CD4-positive, alpha-beta memory T cell (primary cell): ENCODE measurements at places on chromosomes 2 and 18. TPM values are rescaled to one million over a fixed set of nuclear protein-coding genes. Genes with fewer than 3 reads are reported as not detected.

ALPP gene
- total RNA-seq = not detected

GCKR gene
- not detected for total RNA-seq

DNA sequence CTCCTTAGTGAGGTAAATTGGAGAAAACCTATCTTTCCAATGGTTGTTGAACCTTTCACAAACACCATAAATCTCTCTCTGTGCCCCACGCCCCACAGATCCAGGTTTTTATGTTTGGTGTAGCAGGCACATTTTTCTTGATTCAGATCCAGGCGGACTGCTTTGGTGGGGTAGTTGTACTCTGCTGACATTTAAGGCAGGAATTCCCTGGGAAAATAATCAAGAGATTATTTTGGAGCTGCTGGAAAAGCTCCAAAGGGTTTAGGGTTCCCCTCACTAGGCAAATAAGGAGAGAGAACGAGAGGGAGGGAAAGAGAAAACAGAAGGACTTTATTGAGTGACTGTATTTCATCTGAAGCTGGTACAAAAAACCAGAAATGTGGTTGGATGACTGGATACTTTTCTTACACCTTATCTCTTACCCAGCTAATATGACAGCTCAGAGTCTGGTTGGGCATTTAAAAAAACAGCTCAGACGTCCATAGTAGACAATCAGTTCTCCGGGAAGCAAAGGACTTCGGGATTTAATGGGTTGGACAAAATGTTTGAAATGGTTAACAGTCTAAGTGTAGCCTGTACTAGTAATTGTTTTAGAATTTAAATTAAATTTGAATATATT is 3.6 kb upstream of the AQP4 start:
- H3K4me3 ChIP-seq = no peak overlapping the region
- DNase-seq = no peak
- no peak overlapping the region for H3K27ac ChIP-seq
- no peaks in the 10 kb centered on the region for H3K36me3 ChIP-seq
- H3K27me3 ChIP-seq = no peaks in the 10 kb centered on the region

DNA sequence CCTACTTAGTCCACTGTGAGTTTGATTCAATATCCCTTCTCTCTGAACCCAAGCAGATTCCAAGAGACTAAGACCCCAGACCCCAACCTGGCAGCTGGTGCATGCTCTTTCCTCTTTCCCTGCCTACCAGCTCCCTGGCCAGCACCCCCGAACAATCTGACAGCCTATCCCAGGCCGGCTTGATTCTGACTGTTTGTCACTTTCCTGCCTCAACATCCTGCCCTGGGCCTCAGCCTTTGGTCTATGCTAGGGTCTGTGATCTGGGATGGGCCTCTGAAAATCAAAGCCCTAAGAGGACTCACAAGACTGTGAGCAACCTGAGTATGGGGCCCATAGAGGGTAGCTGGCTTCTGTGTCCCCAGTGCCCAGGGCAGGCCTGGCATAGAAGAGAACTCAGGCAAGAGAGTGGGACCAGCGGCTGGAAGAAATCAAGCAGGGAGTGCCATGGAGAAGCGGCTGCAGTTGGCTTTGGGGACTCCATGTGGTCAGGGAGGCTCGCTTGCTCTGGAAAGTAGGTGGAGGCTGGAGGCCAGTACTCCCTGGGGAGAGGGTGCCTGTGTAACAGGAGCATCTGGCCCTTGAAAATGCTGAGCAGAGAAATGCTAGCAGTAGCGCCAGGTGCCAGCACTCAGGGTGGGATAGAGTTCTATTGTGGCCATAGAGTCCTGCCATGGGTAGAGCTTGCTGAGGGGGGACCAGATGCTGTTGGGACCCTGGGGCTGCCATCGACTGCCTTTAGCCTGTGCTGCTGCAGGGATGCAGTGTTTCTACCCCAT is 343.9 kb downstream of the DYSF start:
- H3K27me3 ChIP-seq = no peaks in the 10 kb centered on the region
- no peak overlapping the region for H3K27ac ChIP-seq

CCNYL1 gene
- 9.7 TPM for total RNA-seq

DUSP11 gene
- total RNA-seq = 45.7 TPM

DSG1 gene
- not detected for total RNA-seq

DNA sequence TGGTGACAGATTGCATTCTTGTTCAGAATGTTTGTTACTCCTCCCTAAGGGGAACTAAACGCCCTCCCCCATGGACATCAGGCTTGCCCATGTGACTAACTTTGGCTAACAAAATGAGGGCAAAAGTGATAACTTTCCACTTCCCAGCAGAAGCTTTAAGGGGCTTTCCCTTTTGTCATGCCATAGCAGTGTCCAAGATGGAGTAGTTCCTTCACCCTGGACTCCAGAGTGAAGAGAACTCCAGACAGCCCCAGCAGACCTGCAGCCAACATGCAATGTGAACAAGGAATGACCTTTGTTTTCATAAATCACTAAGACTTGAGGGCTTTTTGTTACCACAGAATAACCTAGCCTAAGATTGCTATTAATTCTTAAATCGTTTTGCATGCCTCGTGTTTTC is 163.5 kb downstream of the ZEB2 start:
- no peak for DNase-seq
- H3K27ac ChIP-seq = no peak overlapping the region
- H3K4me1 ChIP-seq = no peaks in the 10 kb centered on the region

- H3K4me1 ChIP-seq = peaks cover 24% of the 10 kb centered on the region
- H3K36me3 ChIP-seq = no peaks in the 10 kb centered on the region
- no peak for DNase-seq
- H3K27me3 ChIP-seq = no peaks in the 10 kb centered on the region
Observed at GRCh38 chr2:12538138-12538694, 178.5 kb upstream of the TRIB2 start.

LHCGR gene
- total RNA-seq = not detected

SERPINB12 gene
- not detected for total RNA-seq

- no peaks in the 10 kb centered on the region for H3K4me1 ChIP-seq
- no peak for DNase-seq
- H3K4me3 ChIP-seq = no peak overlapping the region
- H3K27me3 ChIP-seq = peaks cover 4% of the 10 kb centered on the region
- H3K36me3 ChIP-seq = no peaks in the 10 kb centered on the region
Observed at GRCh38 chr2:172861098-172861497, 125.5 kb downstream of the RAPGEF4 start.

- H3K4me3 ChIP-seq = no peak overlapping the region
- DNase-seq = no peak
- no peaks in the 10 kb centered on the region for H3K27me3 ChIP-seq
- H3K27ac ChIP-seq = no peak overlapping the region
- H3K36me3 ChIP-seq = no peaks in the 10 kb centered on the region
Observed at GRCh38 chr2:140422759-140423158, 1642.6 kb upstream of the NXPH2 start.

GRCh38 chr2:48395658-48396057 is 134.3 kb upstream of the STON1 start:
- H3K36me3 ChIP-seq = no peaks in the 10 kb centered on the region
- H3K27me3 ChIP-seq = no peaks in the 10 kb centered on the region
- no peak overlapping the region for H3K4me3 ChIP-seq
- DNase-seq = no peak

CCT4 gene
- 91.0 TPM for total RNA-seq

CAPN14 gene
- 0.53 TPM for total RNA-seq
